A673 (cell line): ENCODE measurements at places on chromosomes 12 and 14. TPM values are rescaled to one million over a fixed set of nuclear protein-coding genes. Genes with fewer than 3 reads are reported as not detected.
A peak's percentile ranks its signal among the peaks of the same experiment; 100 is the strongest.

The ADAM21 gene
- total RNA-seq, result not detected in 2 replicates

The PEX5 gene
- 36.9 and 42.7 TPM in 2 replicates for total RNA-seq

DNA sequence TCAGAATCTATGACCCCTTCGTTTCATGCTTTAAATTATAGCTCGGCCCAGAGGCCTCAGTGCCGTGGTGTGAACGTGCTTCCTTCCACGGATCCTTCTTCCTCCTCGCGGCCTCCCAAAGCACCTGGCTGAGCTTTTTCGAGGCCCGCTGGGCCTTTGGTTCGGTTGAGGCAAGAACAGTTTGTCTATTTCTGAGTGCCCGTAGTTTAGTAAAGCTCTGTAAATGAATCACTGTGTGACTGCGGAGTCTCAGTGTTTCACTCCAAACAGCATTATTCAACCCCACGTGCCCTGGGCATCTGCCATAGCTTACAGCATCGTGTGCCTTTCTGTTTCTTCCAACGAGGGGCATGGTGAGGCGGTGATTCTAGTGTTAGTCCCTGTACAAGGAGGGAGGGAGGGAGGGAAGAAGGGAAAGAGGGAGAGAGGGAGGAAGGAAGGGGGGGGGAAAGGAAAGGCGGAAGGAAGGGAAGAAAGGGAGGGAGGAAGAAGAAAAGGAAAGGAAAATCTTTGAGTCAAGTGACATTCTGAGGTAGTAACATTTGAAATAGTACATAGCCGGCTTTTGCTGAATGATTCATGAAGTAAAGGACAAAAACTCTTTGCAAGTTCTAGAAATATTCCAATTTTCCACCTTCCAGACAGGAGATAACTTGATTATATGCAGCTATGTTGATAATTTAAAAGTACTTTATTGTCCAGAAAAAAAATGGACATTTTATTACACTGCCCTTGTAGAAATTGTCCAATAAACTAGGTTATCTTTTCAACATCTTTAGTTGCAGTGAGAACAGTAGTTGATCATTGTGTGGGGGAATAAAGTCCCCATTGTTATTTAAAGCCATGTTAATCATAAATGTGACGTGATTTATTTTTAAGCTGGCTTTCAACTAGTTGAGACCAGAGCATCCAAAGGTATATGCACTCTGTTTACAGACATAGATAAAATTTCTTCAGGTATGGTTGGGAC lies 1.2 kb upstream of the TRIM9 start:
- peak; percentile 33 for DNase-seq
- H3K27ac ChIP-seq, result peak overlapping the region; percentile 73
- H3K27me3 ChIP-seq, result no peaks in the 10 kb centered on the region
- no peaks in the 10 kb centered on the region for H3K36me3 ChIP-seq
- peaks cover 14% of the 10 kb centered on the region for H3K4me1 ChIP-seq
- H3K4me3 ChIP-seq, result peak overlapping the region; percentile 69

DNA sequence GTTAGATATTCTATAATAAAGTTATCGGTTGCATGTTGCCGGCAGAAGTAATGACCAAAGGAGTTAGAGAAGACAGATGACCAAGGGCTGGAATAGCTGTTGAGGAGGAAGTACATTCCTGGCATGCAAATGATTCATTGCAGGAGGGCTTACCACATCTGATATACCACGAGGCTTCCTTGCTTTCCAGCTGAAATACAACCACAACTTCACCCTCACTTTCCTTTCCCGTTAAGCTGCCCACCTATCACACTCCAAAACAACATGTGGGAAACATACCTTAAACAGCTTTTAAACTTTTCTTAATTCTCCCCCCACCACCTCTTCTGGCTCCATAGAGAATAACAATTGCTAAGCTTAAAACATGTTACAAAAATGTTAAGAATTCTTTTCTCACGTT lies 594.1 kb downstream of the NRXN3 start:
- H3K27me3 ChIP-seq, result no peaks in the 10 kb centered on the region
- no peaks in the 10 kb centered on the region for H3K4me1 ChIP-seq
- no peak overlapping the region for H3K27ac ChIP-seq
- DNase-seq, result no peak
- no peaks in the 10 kb centered on the region for H3K36me3 ChIP-seq

The RNASE8 gene
- total RNA-seq, result not detected in 2 replicates

DNA sequence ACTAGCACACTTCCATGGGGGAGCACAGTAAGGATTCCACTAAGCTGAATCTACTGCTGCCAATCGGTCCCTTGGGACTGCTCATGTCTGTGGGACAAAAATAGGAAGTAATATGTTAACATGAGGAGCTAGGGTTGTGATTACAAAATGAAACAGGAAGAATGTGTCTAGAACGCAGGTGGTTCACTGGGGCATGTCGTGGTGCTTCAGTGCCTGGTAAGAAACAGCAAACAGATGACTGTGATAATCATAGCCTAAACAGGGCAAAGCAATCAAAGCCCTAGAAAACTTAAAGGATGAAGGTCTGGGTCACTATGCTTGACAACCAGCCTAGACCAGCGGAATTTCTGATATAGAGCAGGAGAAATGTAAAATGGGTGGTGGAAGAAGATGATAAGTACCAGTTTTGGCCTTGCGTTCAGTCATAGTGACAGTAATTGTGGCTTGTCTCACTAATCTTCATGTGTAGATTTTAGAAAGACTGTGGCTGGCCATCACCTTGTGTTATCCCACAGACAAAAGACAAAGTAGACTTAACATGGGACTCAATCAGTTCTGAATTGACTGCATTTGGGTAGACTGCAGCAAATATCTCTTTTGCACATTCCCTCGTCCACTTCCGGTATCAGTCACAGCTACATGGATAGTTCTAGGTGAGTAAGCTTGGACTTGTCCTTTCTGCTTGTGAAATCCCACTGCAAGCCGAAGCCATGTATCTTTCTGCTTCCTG lies 51.4 kb downstream of the WASHC3 start:
- no peak overlapping the region for H3K27ac ChIP-seq
- no peaks in the 10 kb centered on the region for H3K4me1 ChIP-seq
- H3K36me3 ChIP-seq, result no peaks in the 10 kb centered on the region

The KLRG1 gene
- 1.2 and 1.9 TPM in 2 replicates for total RNA-seq

DNA sequence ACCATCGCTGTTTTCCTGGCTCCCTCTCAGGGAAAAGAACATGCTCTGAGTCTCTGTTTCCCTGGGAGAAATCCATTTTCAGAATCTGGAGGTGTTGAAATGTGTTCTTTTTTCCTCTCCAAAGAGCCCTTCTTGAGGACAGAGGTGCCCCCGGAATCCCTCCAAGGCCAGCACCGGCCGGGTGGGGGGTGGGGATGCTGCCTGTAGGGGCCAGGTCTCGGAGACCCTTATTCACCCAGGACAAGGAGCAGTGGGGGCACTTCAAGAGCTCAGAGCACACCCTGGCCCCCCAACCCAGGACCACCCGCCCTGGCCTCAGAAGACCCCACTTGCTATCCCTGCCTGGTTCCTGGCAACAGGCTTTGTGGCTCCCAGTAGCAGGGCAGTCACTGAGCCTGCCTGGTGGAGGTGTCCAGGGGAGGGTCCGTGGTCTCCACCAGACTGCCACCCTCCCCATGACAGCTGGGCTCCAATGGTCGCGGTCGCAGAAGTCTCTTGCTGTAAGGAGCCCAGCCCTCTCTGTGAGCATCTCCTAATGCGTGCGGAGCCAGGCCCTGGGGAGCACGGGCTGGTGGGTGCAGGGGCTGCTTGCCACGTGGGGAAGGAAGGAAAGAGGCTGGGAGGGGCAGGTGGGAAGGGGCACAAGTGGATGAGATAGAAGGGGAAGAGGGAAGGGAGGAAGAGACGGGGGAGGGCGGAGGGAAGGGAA lies 13.2 kb upstream of the DIO3 start:
- no peak overlapping the region for H3K4me3 ChIP-seq
- DNase-seq, result no peak
- H3K27ac ChIP-seq, result no peak overlapping the region
- H3K36me3 ChIP-seq, result no peaks in the 10 kb centered on the region

GRCh38 chr14:82385048-82385447 lies 851.4 kb upstream of the SEL1L start:
- no peaks in the 10 kb centered on the region for H3K36me3 ChIP-seq
- H3K4me3 ChIP-seq, result no peak overlapping the region
- no peaks in the 10 kb centered on the region for H3K27me3 ChIP-seq
- no peaks in the 10 kb centered on the region for H3K4me1 ChIP-seq
- DNase-seq, result no peak

DNA sequence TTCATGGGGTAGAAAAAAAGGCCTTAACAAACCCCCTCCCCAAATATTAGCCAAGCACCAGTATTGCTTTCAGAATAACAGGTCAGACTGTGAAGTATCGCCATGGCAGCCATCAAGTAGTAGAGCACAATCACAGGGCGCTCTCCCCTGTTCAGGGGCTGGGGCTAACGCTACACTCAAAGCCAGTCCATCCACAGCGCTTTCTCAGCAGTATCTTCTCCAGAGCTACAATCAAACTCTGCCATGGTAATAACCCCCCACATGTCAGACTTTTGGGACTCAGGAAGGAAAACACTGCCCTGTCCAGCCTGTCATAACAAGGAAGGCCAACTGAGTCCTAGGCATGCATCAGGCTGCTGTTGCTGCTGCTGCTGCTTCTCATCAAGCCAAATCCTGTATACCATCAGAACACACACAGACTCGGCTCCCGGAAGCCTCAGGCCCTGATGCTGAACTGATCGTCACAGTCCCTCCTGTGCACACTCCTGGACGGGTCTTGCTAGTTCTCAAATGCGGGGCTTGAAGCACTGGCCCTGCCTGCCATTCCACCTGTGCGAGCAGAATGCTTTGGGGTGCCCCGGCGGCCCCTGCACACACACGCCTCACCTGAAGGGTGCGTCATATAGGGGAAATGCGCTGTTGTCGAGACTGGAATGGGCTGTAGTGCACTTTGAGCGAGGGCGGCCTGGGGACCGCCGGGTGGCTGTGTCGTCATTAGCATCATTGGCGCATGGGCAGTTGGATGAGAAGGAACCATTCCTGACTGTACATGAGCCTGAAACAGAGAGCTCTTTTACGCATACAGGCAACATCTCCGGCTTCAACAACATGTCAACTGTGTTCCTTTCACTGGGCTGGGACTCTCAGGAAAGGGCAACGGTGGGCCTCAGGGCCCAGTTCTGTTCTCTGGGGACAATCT lies 47.6 kb downstream of the SH2B3 start:
- peaks cover 73% of the 10 kb centered on the region for H3K36me3 ChIP-seq
- peak overlapping the region; percentile 62 for H3K27ac ChIP-seq
- no peaks in the 10 kb centered on the region for H3K27me3 ChIP-seq
- no peak overlapping the region for H3K4me3 ChIP-seq

DNA sequence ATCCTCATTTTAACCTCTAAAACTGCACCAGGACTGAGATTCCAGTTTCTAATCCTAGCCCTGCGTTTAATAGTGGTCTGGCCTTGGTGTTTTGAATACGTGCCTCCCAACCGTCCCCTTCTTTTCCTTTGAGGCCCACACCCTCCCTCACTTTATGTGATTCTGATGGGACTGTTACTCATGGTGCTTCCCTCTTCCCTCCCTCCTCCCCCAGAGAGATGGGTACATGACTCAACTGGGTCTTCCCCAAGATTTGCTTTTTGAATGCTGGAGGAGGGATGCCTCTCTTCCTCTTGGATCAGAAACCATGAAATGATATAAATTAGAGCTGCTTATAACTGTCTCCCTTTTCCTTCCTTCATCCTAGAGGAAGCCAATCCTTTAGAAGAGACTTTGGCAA lies 8.2 kb upstream of the PPP2R5E start:
- H3K27me3 ChIP-seq, result no peaks in the 10 kb centered on the region
- H3K4me1 ChIP-seq, result no peaks in the 10 kb centered on the region
- no peak for DNase-seq
- no peak overlapping the region for H3K27ac ChIP-seq

The KRT71 gene
- not detected in 2 replicates for total RNA-seq

The RAPGEF3 gene
- 4.3 and 5.7 TPM in 2 replicates for total RNA-seq

The CD163 gene
- total RNA-seq, result 0.41 TPM in 1 of 2 replicates, not detected in the other

The CCDC88C gene
- 36.8 and 49.1 TPM in 2 replicates for total RNA-seq

GRCh38 chr12:62640910-62641448 lies 174.4 kb downstream of the MON2 start:
- DNase-seq, result peak; percentile 5
- no peaks in the 10 kb centered on the region for H3K27me3 ChIP-seq
- no peaks in the 10 kb centered on the region for H3K36me3 ChIP-seq
- H3K27ac ChIP-seq, result no peak overlapping the region

DNA sequence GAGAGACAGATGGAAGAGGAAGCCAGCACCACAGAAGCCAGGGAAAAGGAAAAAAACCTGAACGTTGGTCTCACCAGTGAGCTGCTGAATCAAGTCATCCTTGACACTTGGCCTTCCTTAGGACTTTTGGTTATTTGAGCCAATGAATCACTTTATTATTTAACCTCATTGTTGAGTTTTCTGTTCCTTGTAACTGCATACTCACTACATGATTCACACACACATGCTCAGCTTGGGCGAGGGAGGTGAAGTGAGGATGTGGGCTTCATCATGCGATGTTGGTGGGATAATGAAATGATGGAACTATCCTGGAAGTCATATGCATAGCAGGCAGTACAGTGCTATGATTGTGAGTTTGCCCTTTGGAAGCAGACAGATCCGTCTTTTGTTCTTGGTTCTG lies 40.6 kb upstream of the RPH3A start:
- H3K4me1 ChIP-seq, result no peaks in the 10 kb centered on the region
- DNase-seq, result no peak
- no peaks in the 10 kb centered on the region for H3K36me3 ChIP-seq
- no peak overlapping the region for H3K4me3 ChIP-seq
- no peak overlapping the region for H3K27ac ChIP-seq
